ENCODE measurements at places on chromosomes 3 and 15. TPM values are rescaled to one million over a fixed set of nuclear protein-coding genes. Genes with fewer than 3 reads are reported as not detected.

Gene SELENOS
- 64.0 TPM for total RNA-seq

Gene PRTG
- 13.3 TPM for total RNA-seq

Gene CRYGS
- total RNA-seq: 1.0 TPM

Gene CAND2
- 2.2 TPM for total RNA-seq

Gene TRIM59
- 4.8 TPM for total RNA-seq

Gene MASP1
- total RNA-seq: not detected

Gene SLC9C1
- 0.15 TPM for total RNA-seq

Gene FBXW12
- not detected for total RNA-seq

Gene SNTN
- not detected for total RNA-seq

Gene ATP2C1
- total RNA-seq: 81.2 TPM

Gene STARD9
- total RNA-seq: 9.4 TPM

Gene OSTN
- not detected for total RNA-seq

Gene LOXL1
- total RNA-seq: 4.5 TPM

Gene RYR3
- not detected for total RNA-seq

Gene ADPGK
- total RNA-seq: 73.9 TPM

Gene TRIM42
- total RNA-seq: not detected

Gene AGTR1
- 0.36 TPM for total RNA-seq

All from melanocyte of skin (primary cell).